ENCODE measurements at places on chromosomes 13 and 19.

DNA sequence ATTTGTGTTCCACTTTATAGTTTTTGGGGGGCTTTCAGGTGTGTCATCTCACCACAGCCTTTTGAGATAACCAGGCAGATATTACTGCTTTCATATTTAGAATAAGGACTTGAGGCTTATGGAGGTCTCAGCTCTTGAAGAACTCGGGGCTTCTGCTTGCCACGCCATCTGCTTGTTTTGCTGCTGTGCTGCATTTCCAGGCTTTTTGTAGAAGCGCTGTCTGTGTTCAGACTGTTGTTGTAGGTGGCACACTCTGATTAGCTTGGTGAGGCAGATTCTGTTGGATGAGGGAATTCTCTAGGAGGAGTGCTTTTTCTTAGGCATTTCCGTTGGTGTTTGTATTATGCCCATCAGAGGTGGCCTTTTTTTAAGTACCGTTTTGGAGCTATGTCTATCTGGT is 57.2 kb downstream of the WASF3 start:
- no peak for DNase-seq

DNA sequence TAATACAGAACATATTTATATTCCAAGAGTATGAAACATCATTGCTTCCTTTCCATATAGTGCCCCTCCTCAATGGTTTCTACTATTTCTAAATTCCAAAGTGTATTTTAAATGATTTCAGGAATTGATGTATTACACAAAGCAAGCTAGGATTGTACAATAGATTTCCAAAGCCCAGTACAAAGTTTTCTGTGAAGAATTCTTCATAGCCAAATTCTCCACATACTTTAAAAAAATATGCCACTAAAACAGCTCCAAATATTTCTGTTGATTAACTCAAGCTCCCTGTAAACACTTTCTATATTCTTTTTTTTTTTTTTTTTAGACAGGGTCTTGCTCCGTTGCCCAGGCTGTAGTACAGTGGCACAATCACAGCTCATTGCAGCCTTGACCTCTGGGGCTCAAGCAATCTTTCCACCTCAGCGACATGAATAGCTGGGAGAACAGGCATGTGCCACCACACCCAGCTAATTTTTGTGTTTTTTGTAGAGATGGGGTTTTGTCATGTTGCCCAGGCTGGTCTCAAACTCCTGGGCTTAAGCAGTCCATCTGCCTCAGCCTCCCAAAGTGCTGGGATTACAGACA is 50.6 kb downstream of the ELF1 start:
- DNase-seq, result no peak

DNA sequence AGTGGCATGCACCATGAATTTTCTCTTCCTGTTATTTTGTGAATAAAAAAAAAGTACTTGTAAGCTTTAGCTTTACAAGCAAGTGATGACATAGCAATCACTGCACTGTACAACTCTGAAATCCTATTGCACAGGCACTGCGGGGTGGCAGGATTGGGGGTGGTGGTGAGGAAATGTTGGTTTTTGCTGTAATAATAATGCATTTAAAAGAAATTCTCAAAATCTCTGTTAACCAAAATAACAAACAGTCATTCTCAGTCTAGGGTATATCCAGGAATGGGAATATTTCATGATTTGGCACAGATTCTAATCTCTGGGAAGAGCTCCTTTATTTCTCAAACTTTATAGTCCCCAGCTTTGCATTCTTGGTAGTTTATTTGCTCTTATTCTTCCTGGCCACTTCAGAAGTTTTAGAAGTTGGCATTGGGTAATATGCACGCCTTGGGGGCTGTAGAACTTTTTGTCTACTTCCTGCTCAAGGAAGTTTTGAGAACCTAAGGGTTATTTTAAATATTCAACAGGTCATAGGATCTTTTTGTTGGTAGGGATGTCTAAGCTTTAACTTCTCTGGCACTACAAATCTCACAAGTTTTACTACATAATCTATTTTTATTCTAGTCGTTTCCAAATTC is 353.0 kb upstream of the KLF12 start:
- no peak for DNase-seq

DNA sequence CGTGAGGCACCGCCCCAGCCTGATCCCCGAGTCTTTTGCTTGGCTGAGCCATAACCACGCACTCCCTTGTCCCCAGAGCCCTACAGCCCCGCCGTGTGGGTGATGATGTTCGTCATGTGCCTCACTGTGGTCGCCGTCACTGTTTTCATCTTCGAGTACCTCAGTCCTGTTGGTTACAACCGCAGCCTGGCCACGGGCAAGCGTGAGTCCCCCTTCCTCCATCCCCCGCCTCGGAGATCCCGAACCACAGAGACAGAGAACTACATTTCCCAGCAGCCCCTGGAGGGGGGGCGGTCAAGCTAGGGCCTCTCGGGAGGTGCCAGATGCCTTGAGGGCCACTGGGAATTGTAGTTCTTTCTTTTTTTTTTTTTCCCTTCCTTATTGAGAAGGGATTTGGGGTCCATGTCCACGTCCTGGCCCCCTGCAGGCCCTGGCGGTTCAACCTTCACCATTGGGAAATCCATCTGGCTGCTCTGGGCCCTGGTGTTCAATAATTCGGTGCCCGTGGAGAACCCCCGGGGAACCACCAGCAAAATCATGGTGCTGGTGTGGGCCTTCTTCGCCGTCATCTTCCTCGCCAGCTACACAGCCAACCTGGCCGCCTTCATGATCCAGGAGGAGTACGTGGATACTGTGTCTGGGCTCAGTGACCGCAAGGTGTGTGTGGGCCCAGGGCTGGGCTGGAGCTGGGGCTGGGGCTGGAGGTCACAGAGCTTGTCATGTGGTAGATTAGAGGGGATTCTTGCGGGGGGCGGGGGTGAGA is 25.9 kb downstream of the GRIN2D start:
- DNase-seq, result no peak

GRCh38 chr13:39073983-39074382 is 35.7 kb downstream of the NHLRC3 start:
- DNase-seq, result no peak

- DNase-seq, result no peak
Measured at GRCh38 chr13:70788074-70788473, 679.8 kb upstream of the KLHL1 start.

DNA sequence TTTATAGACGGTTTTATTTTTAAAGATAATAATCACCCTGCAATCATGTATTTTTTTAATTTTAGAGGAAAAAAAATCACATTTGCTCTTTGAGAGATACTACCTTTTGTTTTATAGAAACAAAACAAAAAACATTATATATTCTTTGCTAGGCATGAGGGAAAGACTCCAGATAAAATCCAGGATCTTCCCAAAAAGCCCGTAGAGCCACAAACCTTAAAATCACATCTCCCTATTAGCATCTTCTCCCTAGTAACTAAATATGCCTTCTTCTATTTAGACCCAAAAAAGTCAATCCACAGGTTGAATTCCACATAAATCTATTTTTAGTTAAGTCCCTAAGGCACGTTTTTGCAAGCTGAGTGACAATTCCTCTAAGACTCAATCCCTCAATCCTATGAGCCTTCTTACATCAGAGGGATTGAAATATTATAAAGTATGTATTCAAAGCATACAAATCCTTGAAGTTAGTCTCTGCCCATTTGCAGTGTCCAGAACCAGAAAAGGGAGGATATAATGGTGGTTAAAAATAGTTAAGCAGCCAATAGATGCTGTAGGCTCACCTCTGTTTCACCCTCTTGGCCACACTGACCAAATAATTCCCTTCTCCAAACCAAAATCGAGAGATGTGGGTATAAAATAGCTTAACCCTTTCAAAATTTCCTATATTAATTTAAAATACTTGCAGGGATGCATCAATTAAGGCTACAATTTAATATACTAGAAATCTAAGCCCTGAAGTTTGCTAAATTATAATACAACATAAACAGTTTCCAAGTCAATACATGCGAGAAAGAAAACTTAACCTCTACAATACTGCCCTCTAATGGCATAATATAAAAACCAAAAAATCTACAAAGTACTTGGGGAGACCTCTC is 64.0 kb downstream of the SERP2 start:
- DNase-seq, result no peak

DNA sequence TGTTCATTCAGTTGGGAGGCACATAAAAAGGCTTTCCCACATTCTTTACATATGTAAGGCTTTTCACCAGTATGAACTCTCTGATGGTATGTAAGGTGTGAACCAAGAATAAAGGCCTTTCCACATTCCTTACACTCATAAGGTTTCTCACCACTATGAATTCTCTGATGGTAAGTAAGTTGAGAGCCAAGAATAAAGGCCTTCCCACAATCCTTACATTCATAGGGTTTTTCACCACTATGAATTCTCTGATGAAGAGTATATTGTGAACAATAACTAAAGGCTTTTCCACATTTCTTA is 29.3 kb downstream of the ZNF571 start:
- DNase-seq, result no peak

GRCh38 chr19:34393629-34394028 is 10.6 kb upstream of the PDCD2L start:
- DNase-seq, result no peak

- no peak for DNase-seq
Measured at GRCh38 chr13:104580931-104581330, 1514.7 kb upstream of the SLC10A2 start.

DNA sequence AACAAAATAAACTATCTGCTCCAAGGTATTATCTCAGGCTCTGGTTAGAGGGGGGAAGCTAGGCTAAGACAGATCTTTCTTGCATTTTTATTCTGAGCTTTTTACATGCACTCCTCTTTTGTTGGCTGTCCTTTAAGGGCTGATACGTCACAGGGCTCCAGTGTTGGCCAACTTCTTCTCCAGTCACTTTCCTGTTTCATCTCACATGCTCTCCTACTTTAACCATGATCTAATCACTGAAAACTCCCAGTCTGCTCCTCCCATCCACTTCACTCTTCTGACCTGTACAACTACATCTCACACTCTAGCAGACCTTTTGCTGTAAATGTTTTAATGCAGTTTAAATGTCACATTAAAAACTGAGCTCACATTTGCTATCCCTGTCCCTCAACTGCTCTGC is 510.0 kb upstream of the KLF12 start:
- DNase-seq, result no peak

DNA sequence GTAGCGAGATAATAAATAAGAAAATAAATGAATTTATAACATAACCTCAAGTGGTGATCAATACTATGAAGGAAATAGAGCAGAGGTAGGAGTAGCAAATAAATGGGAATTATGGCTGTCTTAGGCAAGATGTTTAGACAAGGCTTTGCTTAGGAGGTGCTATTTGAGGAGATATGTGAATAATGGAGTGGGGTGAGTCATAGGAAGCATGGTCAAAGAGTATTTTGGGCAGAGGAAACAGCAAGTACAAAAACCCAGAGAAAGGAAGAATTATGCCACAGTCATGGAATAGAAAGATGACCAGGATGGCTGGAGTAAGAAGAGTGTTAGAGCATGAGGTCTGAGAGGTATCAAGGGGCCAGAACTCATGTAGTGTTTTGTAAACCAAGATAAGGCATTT is 33.6 kb upstream of the LPAR6 start:
- DNase-seq, result peak; percentile 19

DNA sequence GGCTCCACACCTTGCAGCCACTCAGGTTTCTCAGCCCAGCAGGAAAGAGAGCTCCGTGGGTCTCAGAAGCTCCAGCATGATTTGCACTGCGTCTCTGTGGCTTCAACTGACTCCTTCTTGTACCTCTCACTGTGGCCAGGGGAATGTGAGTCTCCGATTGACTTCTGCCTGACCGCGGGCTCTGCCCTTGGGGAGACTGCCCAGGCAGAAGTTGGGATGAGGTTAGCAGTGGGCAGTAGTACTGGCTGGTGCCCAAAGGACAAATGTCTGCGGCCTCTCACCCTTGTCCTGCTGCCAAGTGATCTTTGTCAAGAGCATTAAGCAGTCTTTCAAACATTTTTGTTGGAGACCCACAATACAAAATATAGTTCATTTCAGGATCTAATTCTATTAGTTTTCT is 34.4 kb upstream of the FXYD3 start:
- no peak for DNase-seq

DNA sequence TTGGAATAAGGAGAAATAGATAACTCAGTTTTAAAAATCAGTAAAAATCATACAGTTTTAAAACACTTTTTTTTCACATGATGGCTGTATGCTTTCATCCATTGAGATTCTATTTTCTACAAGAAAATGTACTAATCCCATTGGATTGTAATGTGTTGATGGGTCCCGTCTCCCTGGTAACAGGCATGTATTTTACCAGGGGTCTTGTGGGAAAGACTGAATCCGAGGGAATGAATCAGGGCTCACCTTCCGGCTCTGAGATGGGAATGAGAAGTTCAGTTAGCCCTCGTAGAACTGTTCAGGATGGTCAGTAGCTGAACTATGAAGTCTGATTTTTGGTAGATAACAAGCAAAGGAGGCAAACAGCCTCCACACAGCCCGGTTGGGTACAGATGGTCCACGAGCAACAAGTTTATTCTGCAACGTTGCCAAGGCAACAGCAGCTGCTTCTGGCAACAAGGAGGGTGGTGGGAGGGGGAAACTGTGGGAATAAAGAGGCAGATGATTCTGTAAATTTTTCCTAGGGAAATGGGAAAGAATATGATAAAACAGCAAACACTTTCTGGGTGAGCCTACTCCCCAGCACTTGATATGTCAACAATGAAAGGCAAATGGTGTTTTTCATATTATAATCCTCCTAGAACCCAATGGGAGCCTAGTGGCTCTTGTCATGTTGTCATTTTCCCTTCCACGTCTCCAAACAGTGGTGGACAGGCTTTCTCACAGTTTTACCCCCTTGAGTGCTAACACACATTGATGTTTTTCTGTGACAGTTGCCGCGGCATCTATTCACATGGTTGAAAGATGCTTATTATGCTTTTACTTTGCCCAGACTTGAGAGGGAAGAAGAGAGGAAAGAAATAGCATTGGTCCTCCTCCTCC is 12.4 kb upstream of the SIAH3 start:
- DNase-seq, result no peak

GRCh38 chr13:108049211-108049610 is 166.1 kb downstream of the LIG4 start:
- DNase-seq, result no peak

DNA sequence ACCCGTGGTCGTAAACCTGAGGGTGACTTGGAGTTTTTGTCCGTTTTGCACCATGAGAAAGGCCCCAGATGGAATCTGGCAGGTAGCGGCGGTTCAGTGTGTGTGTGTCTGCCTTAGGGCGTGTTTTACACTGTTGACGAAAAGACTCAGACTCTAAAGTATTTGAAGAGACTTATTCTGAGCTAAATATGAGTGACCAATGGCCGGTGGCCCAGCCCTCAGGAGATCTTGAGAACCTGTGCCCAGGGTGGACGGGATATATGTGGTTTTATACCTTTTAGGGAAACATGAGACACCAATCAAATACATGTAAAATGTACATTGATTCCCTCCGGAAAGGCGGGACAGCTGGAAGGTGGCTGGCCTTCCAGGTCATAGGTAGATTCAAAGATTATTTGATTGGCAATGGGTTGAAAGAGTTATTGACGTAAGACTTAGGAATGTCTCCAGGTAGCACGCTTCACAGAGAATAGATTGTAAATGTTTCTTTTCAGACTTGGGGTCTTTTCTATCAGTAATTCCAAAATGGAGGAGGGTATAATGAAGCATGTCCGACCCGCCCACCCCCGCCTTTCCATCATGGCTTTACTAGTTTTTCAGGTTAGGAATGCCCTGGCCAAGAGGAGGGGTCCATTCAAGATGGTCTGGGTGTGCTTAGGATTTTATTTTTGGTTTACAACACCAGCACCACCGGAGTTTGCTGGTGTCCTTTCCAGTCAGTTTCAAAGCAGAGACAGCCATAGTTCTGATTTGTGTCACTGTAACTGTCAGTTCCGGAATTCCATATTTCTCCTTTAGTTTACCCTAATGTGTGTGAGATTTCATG is 1.0 kb upstream of the ZNF529 start:
- DNase-seq, result peak; percentile 1

- DNase-seq, result no peak
Measured at GRCh38 chr13:28448651-28449358, 46.1 kb downstream of the FLT1 start.

- DNase-seq, result no peak
Measured at GRCh38 chr13:41394166-41394565, 63.2 kb upstream of the RGCC start.

- no peak for DNase-seq
Measured at GRCh38 chr13:102460806-102461205, 59.0 kb upstream of the FGF14 start.

All from HS-5 (cell line).